OCI-M1 (cell line): ENCODE measurements at places on chromosomes 4 and X.

DNA sequence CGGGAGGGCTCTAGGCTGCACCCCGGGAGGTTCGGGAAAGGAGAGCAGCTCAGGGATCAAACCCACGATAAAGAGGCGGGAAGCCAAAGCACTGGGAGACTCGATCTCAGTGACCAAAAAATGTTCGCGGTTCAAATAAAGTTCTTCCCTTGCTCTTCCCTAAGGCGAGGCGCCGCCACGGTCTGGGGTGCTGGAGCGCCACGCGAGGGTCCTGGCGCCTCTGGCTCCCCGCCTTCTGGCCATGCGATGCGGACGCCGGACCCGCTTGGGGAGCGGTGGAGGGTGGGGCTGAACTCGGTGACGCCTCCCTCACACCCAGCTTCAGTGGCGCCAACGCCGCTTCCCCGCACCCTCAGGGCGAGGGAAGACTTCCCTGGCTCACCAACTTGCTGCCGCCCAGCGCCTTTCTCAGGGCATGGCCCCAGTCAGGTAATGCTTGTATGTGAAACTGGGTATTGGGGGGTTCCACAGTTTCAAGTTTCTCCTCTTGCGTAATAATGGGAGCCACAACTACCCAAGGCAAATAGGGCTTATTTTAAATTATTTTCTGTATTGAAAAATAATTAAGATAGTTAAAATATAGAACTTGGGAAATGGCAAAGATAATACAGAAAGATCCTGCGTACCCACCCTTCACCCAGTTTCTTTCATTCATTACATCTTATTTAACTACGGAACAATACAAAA, at the start of gene QRFPR:
TSS of gene QRFPR (minus strand) at position 243 of the 687 bp plus-strand sequence. CDS start 371 bp downstream, outside the sequence.
- DNase-seq = no peak

DNA sequence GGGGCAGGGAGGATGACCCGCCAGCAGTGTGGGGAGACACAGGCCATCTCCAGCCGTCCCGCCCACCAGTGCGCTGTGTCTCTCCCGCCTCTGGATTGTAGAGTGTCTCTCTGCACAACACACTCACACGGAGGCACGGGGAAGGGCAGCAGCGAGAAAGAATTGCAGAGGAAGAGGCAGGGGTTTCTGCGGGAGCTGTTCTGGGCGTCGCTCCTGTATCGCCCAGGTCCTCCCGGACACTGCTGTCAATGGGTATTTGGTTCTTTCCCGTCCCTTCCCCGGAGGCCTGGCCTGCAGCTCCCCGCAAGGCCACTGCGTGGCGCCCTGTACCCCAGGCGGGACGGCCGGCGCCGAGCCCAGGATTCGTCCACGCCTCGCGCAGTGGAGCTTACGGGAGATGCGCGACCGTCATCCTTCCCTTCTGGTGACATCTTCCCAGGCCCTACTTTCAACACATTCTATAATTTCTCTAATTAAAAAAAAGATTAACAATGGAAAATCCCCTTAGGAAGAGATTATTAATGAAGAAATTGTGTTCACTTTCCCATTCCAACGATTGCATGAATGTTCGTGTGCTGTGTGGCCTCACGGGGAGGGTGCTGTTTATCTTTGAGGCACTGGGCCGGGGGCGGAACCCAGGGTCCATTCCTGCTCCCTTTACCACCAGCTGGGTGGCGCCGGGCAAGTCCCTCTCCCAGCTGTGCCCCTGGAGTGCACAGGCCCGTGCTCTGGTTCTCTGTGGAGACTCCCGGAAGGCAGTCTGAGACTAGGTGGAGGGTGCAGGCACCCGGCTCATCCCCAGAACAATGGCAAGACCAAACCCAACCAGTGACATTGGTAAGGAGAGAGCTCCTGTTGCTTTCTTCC, 95.7 kb downstream of the CPZ start:
- no peak for DNase-seq

GRCh38 chr4:147371661-147372060, 109.2 kb upstream of the EDNRA start:
- DNase-seq = no peak

DNA sequence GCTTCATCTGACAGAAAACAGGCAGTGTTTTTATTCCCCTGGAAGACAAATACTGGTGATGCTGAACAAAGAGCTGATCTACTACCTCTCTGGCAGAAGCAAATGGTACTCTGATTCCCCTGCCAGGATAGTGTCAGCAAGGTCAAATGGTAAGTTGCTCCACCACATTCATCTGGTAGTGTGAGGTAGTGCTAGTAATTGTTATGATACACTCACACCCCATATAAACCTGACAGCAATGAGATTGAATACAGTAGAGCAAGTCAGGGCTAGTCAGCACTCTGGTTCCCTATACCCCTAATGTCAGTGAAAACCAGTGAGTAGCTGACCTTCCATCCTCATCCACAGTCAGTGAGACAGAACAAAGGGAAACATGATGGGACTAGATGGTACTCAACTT, 3.4 kb upstream of the SPIN4 start:
- peak; percentile 84 for DNase-seq

GRCh38 chr4:140764785-140765392, 8.7 kb upstream of the TBC1D9 start:
- DNase-seq = peak; percentile 59

DNA sequence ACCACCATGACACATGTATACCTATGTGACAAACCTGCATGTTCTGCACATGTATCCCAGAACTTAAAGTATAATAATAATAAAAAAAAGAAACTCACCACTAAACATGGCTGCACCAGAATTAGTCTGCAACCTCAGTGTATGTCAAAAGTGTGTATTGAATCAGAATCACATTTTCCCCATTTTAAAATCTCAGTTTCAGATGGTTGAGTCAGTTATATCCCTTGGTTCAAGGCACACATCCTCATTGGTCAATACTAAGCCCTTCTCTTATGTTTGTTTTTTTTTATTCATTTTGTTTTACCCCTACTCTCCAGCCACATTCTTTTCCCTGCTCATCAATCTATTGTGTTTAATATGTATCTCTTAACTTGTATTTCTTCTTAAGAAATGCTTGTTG, 57.8 kb upstream of the ANXA3 start:
- no peak for DNase-seq

- no peak for DNase-seq
Measured at GRCh38 chr4:140135529-140136088, 18.4 kb downstream of the MAML3 start.
